ENCODE measurements at places on chromosomes 1 and 21. TPM values are rescaled to one million over a fixed set of nuclear protein-coding genes. Genes with fewer than 3 reads are reported as not detected.
A peak's percentile ranks its signal among the peaks of the same experiment; 100 is the strongest.

GRCh38 chr1:37255136-37255795 is 219.1 kb upstream of the ZC3H12A start:
- no peak for DNase-seq
- peaks cover 66% of the 10 kb centered on the region for H3K27me3 ChIP-seq
- no peak overlapping the region for H3K4me3 ChIP-seq
- H3K27ac ChIP-seq: no peak overlapping the region
- H3K4me1 ChIP-seq: no peaks in the 10 kb centered on the region
- no peaks in the 10 kb centered on the region for H3K36me3 ChIP-seq

SELP gene
- not detected for total RNA-seq

DNA sequence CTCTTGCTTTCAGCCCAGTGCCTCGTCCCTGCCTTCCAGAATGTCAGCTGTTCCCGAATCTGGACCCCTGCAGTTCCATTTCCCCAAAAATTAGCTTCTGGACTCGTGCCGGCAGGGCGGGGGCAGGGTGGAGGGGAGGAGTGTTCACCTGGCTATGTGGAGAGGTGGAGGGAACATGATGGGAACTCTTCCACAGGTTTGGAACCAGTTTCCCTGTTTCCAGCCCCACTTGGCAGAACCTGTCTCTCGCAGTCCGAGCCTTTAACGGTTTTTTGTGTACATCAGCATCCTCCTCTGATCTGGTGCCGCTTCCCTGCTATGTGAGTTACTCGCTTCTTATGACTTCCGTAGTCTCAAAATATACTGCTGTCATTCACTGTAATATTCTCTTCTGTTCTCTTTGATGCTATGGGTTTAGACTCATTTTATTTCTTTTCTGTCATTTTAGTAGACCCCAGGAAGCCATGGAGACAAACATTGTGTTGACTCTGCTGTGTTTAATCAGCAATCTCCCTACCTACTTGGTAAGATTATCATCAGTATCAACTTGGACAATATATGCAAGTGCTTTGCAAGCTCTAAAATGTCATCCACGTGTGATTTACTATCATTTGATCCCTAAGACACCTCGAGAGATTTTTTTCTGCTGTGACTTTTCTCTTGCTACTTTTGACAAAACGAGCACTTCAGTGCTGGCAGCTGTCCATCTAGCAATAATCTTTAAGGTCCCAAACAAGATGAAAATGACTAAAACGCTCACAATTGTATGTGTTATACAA is 33.3 kb upstream of the HNRNPU start:
- DNase-seq: no peak
- no peaks in the 10 kb centered on the region for H3K36me3 ChIP-seq
- no peaks in the 10 kb centered on the region for H3K27me3 ChIP-seq

SNX7 gene
- total RNA-seq: 18.8 TPM

DNA sequence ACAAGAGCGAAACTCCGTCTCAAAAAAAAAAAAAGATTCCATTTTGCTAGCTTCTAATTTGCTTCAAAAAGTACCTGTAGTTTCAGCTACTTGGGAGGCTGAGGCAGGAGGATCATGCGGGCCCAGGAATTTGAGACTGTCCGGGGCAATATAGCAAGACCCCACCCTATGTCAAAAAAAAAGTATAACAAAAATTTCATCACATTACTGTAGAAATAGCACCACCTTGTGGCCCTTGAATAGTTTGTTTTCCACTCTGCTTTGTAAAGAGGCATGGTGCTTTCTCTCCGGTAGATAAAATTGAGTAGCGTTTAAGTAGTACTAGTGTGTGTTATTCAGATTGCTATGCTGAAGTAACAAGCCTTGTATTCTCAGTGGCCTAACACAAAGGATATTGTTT is 18.2 kb upstream of the MSTO1 start:
- H3K4me3 ChIP-seq: no peak overlapping the region
- no peaks in the 10 kb centered on the region for H3K4me1 ChIP-seq
- DNase-seq: peak; percentile 70
- H3K27ac ChIP-seq: no peak overlapping the region

DNA sequence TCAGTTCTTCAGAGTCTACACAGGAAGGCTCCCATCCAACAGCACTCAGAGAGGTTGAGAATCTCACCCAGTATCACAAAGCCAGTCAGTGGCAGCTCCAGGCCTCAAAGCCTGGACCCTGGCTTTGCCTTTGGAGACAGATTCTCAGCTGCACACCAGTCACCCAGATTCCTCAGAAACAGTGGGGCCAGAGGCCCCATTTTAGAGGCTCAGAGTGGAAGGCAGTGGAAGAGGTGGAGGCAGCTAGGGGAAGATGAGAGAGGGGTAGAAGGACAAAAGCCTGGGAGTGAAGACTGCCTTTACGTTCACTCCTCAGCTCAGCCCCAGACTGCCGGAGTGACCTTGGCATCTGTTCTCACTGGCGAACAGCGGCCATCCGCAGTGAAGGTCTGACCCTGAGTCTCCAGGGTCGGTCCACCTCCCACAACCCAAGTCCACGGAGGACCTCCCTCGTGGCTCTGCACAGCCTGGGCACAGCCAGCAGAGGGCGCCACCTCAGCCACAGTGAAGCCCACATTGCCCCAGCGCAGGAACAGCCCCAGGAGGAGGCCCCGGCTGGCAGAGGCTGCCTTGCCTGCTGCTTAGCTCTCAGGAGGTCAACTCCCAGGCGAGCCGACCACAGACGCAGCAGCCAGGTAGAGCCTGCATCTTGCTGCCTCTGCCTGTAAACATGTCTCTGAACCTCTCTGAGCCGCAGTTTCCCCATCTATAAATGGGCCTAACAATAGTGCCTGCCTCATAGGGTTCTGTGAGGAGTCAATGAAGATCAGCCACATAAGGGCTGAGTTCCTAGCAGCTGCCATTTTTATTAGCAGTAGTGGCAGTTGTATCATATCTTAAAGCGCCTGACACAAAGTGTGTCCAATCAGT is 5.9 kb upstream of the FNDC5 start:
- no peaks in the 10 kb centered on the region for H3K27me3 ChIP-seq
- H3K27ac ChIP-seq: no peak overlapping the region
- no peaks in the 10 kb centered on the region for H3K36me3 ChIP-seq
- no peak overlapping the region for H3K4me3 ChIP-seq
- H3K4me1 ChIP-seq: peaks cover 2% of the 10 kb centered on the region

GRCh38 chr1:114926607-114927006 is 71.9 kb downstream of the SYCP1 start:
- no peaks in the 10 kb centered on the region for H3K27me3 ChIP-seq
- H3K27ac ChIP-seq: no peak overlapping the region
- H3K4me3 ChIP-seq: no peak overlapping the region

- no peak for DNase-seq
- H3K27ac ChIP-seq: no peak overlapping the region
- H3K36me3 ChIP-seq: no peaks in the 10 kb centered on the region
- H3K4me3 ChIP-seq: no peak overlapping the region
- H3K4me1 ChIP-seq: peaks cover under 1% of the 10 kb centered on the region
Observed at GRCh38 chr1:39671433-39671792, 494 bp downstream of the NT5C1A start.

DNA sequence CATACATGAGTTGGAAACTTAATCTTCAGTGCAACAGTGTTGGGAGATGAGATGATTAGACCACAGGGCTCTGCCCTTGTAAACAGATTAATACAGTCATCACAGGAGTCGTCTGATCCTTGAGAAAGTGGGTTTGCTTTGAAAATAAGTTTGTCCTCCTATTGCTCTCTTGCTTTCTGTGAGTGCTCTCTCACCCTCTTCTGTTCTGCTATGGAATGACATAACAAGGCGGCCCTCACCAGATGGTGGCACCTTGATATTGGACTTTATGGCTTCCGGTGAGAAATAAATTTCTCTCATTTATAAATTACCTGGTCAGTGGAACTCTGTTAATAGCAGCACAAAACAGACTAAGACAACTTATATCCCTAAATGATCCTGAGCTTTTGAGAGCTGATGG is 353.6 kb downstream of the BRINP3 start:
- no peak overlapping the region for H3K4me3 ChIP-seq
- DNase-seq: no peak
- H3K4me1 ChIP-seq: no peaks in the 10 kb centered on the region
- H3K27ac ChIP-seq: no peak overlapping the region
- H3K36me3 ChIP-seq: no peaks in the 10 kb centered on the region
- no peaks in the 10 kb centered on the region for H3K27me3 ChIP-seq

GRCh38 chr1:201404722-201405483 is 5.8 kb upstream of the LAD1 start:
- peaks cover 49% of the 10 kb centered on the region for H3K4me1 ChIP-seq
- no peak overlapping the region for H3K4me3 ChIP-seq
- no peak overlapping the region for H3K27ac ChIP-seq
- DNase-seq: no peak
- peaks cover 9% of the 10 kb centered on the region for H3K36me3 ChIP-seq

LCA5L gene
- 1.9 TPM for total RNA-seq

DNA sequence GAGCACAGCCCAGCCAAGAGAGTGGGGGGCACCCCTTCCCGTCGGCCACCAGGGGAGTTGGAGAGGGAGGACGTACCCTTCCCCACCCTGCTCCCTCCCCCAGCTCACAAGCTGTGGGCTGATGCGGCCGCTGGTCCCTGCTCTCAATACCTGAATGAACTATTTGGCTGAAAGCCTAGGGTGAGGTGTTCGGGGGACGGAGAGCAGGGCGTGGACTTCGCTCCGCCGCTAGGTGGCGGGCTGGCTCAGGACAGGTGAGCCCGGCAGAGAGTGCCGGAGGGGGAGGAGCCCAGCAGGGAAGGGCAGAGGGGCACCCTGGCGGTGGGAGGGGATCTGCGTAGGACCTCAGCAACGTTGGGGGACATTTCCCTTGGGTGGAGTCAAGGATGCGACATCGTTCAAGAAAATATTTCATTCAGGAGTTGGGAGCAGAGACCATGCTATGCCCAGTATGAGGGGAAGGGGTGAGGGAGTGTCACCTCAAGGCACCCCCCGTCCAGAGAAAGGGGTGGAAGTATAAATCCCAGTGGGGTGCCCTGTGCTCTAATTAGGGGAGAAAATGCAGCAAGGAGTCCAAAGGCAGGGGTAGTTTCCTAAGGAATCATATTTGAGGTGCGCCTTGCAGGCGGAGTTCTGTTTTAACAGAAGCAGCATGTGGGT is 12.0 kb upstream of the RHBG start:
- no peak overlapping the region for H3K27ac ChIP-seq
- H3K36me3 ChIP-seq: no peaks in the 10 kb centered on the region
- peak; percentile 69 for DNase-seq
- H3K4me3 ChIP-seq: peak overlapping the region; percentile 43

- DNase-seq: no peak
- H3K27ac ChIP-seq: no peak overlapping the region
- H3K4me3 ChIP-seq: no peak overlapping the region
Observed at GRCh38 chr1:186749820-186750219, 69.6 kb upstream of the PTGS2 start.
